HS-27A (cell line): ENCODE measurements at places on chromosomes 5 and 9.

- DNase-seq = no peak
Observed at GRCh38 chr5:137604348-137605095, 105.4 kb upstream of the SPOCK1 start.

DNA sequence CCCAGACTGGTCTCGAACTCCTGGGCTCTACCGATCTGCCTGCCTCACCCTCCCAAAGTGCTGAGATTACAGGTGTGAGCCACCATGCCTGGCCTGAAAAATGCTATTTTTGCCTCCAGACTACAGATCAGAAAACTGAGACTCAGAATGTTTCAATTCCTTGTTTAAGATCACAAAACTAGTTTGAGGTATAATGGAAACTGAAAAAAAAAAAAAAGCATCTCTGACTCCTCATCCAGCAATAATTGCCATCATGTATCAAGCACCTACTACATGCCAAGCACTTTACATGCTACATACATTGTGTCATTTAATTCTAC, 35.6 kb downstream of the PLAC8L1 start:
- DNase-seq = no peak

DNA sequence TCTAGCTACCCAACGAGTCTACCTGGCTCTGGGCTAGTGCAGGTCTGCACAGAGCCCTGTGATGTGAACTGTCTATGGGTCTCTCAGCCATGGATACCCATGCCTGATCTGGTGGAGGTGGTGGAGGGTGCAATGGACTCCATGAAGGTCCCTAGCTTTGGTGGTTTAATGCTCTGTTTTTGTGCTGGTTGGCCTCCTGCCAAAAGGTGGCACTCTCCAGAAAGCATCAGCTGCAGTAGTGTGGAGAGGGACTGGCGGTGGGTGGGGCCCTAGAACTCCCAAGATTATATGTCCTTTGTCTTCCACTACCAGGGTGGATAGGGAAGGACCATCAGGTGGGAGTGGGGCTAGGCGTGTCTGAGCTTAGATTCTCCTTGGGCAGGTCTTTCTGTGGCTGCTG, 290.1 kb downstream of the AGTPBP1 start:
- no peak for DNase-seq

DNA sequence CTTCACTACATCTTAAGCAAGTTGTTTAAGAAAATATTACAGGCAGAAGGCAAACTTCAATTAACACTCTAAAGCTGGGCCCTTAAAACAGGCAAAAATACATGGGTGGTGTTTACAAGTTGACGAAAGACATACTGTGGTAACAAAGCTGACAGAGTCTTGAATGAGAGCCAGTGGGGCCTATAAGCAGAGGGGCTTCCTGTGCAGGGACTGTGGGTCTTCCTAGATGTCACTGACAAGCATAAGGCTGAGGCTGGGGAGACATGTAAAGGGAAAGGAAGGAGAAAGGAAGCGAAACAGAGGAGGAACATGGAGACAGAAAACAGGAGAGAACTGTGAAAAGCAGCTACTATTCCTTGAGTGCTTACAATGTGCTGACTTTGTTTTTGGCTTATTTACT, 308.0 kb upstream of the RPS23 start:
- DNase-seq = no peak

DNA sequence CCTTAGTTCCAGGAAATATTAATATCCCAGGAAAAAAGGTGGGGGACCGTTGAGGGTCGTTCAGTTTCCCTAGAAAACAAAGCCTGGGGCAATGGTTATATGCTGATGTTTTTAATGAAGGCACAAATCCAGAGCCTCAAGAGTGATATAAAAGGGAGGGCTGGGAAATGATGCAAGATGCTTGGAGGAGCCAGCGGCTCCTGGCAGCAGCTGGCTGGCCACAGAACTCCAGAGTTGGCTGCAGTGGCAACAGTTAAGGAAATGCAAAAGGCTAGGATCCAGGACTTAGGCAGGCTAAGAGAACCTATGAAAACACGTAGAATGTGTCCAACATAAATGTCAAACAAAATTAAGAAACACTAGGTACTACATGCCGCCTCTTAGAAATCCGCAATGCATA, 31.0 kb upstream of the B4GALT1 start:
- DNase-seq = no peak

- no peak for DNase-seq
Observed at GRCh38 chr5:71693828-71694427, 25.1 kb upstream of the CARTPT start.

DNA sequence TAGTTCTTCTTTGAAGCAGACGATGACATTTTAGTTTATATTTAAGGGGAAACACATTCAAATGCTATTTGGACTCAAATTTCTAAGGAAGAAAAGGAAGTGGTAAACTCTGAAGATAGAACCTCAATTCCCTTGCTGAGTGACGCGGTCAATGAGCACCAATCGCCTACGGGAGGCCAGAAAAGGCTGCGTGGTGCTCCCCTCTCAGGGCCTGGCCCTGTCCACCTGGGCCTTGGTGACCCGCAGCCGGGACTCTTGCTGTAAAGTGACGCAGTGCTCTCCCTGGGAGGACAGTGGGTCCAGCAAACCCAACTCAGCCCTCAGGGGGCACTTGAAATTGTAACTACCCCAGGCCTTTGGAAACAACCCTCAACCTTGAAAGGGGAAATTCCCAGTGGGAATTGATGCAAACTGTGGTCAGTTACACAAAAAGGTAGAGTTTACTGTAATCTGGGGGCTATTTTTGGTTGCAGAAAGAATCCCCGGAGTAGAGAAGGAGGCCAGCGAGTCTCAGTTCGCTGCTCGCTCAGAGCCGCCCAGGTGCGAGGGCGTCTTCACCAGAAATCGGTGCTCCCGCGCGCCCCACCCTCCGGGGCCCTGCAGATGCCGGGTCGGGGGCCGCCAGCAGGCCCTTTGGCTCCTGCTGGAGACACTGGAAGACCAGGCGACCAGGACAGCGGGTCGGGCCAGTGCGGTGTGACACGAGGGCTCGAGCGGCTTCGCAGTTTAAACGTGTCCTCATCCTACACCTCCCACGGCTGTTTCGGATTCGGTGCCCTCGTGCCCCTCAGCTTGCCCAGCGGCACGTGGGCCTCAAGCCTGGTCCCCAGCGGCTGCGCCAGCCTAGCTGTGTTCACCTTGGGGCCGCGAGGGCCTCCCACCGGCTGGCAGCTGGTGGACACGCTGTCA, 1.4 kb upstream of the ANKRD33B start:
- no peak for DNase-seq

- DNase-seq = no peak
Observed at GRCh38 chr5:38551030-38552017, 5.1 kb downstream of the LIFR start.

GRCh38 chr5:52139888-52140615, 647.7 kb upstream of the ITGA1 start:
- no peak for DNase-seq

- no peak for DNase-seq
Observed at GRCh38 chr5:168820874-168821273, 241.7 kb upstream of the PANK3 start.

GRCh38 chr5:139670369-139671095, 22.4 kb downstream of the CXXC5 start:
- DNase-seq = no peak

GRCh38 chr5:93034621-93035590, 546.1 kb downstream of the NR2F1-AS1 start:
- DNase-seq = no peak

DNA sequence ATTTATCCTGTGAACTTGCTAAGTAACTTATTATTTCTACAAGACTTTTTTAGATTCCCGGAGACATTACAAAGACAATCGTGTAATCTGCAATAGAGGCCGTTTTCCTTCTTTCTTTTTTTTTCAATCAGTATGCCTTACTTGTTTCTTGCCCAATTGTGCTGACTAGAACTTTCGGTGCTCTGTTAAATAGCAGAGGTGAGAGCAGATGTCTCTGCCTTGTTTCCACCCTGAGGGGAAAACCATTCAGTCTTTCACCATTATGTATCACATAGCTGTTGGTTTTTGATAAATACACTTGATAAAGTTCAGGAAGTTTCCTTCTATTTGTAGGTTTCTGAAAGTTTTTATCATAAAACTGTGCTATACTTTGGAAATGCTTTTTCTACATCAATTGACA, 10.3 kb downstream of the SPATA31E1 start:
- no peak for DNase-seq

DNA sequence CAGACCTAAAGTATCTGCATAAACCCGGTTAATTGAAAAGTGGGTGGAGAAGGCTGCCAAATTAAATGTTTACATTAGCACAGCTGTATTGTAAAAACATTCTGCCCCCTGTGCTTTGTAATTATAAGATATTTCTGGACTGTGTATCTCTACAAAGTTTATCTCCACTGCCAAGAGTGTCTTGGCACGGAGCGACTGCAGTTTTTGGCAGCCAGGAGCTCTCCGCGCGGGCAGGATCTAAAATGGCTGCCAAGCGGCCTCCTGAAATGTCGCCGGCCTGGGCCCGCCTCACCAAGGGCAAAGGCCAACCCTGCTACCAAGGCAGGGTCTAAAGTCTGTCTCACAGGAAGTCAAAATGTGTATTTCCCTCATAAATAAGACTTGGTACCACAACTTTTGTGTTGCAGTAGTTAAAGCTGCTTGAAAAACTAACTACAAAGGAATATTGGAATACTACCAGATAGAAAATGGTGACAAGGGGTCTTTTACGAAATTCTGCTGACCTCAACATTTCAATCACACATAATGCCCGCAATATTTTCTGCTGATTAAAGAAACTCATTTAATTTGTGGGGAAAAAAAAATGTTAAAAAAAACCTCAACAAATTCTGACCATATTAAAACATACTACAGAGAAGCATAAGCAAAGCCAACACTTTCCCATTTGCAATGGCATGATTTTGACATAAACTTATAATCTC, 110.4 kb downstream of the NFIB start:
- no peak for DNase-seq

DNA sequence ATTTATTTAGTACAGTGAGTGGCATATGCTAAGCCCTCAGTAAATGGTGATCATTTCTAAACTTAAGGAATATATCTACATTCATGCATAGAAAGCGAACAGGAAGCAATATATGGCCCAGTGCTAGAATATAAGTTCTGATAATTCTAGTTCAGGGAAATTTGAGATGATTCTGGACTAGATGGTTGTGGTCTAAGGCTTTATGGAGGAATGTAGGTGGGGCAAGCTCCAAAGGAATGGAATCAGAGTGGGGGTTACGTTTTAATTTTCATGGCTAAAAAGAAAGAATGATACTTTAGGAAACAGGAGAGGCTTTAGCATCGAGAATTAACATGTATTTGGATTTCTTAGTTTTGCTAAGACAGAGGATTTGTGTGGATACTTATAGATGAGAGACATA, 56.1 kb downstream of the MTREX start:
- no peak for DNase-seq

DNA sequence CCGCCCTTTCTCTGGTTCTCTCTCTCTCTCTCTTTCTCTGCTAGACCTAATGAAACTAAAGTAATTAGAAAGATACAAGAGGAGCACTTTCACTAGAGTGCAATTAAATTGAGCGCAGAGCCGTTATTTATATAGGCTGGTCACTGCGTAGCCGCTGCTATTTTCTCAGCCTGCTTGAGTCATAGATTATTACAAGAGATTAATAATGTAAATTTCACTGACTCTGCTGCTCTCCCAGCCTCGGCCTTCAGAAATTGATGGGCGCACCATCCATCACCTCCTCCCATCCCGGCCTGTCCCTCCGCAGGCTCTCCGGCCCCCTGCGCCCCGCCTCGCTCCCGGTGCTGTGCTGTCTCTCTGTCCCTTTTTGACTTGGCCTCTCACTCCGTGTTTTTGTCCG, 268.0 kb upstream of the MVB12B start:
- DNase-seq = no peak

GRCh38 chr5:94872526-94872925, 254.1 kb downstream of the SLF1 start:
- no peak for DNase-seq

- no peak for DNase-seq
Observed at GRCh38 chr5:18397371-18397770, 763.1 kb downstream of the TAF11L14 start.
